ENCODE measurements at places on chromosomes 5 and 9.

DNA sequence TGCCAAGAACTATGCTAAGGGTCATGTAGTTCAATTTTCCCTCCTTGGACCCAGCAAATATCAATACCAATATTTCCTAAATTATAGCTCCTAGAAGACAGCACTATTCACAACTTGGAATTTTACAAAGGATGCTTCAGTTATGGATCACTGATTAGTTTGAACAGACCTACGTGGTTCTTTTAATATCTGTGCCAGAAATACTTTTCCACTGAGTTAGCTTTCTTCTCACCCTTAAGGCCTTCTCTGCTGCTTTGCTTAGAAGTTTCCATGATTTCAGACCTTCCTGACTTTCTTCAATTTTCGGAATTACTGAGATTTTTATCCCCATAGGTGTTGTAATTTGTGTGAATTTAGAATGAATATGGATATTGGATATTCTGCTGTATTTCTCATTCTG, 380.4 kb downstream of the PSAT1 start:
- DNase-seq = no peak

DNA sequence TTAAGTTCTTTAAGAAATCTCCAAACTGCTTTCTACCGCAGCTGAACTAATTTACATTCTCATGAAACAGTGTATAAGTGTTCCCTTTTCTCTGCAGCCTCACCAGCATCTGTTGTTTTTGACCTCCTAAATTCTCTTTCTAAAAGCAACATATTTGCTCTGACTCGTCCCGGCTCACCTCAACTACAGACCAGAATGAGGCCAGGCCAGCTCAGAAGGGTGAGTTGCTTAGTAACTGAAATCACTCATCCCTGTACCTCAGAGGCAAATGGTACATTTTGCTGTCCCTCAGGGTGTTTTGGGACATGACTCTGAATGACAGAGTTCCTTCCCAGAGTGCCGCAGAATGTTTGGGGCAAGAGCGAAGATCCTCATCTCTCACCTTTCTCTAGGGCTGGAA, 127.5 kb downstream of the FRMD3 start:
- no peak for DNase-seq

DNA sequence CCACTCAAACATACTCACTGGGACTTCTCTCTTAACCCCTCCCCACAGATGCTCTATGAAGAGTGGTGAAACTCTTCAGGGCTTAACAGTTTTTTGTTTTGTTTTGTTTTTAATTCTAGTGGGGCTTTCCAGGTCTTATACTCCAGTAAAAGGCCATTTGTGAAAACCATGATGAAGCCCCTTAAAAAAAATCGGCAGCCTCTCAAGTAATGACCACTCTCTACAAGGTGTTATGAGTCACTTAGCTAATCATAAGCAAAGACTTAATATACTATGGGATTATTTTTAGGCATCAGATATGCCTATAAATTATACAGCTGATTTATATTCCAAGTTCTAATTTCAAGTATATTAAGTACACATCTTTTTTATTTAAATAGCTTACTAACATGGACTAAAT, 607.9 kb downstream of the RAB3C start:
- DNase-seq = no peak

DNA sequence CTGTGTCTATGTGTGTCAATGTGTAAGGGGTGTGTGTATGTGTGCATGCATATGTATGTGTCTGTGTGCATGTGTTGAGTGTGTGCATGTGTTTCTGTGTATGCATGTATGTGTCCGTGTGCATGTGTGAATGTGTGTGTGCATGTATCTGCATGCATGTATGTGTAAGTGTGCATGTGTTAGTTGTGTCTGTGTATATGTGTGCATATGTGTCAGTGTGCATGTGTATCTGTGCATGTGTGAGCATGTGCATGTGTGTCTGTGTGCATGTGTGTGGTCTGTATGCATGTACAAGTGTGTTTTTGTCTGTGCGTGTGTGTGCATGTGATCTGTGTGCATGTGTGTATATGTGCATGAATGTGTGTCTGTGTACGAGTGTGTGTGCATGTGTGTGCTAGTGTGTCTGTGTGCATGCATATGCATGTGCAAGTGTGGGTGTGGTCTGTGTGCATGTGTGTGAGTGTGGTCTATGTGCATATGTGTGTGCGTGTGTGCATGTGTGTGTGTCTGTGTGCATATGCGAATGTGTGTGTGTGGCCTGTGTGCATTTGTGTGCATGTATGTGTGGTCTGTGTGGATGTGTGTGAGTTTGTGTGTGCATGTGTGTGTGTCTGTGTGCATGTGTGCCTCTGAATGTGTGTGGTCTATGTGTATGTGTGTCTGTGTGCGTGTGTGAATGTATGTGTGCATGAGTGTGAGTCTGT, 9.6 kb downstream of the FAM163B start:
- no peak for DNase-seq

GRCh38 chr5:34475249-34475966, 180.7 kb upstream of the RAI14 start:
- DNase-seq = no peak

DNA sequence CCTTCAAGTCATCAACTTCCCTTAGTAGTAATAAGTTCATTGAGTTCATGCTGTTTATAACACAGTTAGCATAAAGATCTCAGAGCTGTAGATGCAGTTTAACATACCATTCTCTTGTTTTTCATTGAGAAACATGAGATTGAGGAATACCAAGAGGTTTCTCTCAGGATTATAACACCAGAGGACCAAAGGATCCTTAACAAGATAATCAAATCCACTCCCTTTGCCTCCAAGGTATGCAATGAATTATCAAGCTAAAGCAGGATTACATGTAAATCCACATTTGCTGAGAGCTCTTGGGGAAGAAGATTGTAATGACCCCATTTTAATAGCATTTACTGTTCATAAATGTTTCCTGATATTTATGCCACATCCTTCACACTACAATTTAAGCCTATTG, 35.1 kb upstream of the DAB2 start:
- DNase-seq = no peak

- DNase-seq = no peak
These were observed 44.0 kb upstream of the CTNNA1 start for GRCh38 chr5:138709202-138709601.

- no peak for DNase-seq
These were observed 128.2 kb upstream of the ASTN2 start for GRCh38 chr9:117543089-117543488.

DNA sequence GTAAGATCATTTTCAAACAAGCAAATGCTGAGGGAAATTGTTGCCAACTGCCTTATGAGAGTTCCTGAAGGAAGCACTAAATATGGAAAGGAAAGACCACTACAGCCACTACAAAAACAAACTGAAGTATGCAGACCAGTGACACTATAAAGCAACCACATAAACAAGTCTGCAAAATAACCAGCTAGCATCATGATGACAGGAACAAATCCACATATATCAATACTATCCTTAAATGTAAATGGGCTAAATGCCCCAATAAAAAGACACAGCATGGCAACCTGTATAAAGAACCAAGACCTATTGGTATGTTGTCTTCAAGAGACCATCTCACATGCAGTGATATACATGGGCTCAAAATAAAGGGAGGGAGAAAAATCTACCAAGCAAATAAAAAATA, 113.2 kb downstream of the DTWD2 start:
- no peak for DNase-seq

DNA sequence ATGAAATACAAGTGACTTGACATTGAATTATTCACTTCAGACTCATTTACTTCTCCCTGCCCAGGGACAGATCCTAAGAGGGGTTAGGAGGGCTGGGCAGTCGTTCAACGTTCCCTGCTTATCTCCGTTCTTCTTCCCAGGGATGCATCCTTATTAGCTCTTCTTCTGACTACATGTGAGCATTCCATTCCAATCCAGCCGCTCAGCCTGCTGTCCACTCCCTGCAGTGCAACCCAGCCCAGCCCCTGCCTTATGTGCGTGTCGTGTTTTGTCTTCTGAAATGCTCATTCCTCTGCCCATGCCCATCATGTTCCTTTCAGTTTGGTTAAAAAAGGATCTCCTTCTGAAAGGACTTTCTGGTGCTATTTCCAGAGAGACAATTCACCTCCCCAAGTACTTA, 64.7 kb upstream of the PALM2AKAP2 start:
- DNase-seq = no peak

GRCh38 chr9:81293651-81294050, 395.7 kb downstream of the TLE1 start:
- DNase-seq = no peak

GRCh38 chr9:113955076-113955752, 79.1 kb downstream of the ZNF618 start:
- no peak for DNase-seq

DNA sequence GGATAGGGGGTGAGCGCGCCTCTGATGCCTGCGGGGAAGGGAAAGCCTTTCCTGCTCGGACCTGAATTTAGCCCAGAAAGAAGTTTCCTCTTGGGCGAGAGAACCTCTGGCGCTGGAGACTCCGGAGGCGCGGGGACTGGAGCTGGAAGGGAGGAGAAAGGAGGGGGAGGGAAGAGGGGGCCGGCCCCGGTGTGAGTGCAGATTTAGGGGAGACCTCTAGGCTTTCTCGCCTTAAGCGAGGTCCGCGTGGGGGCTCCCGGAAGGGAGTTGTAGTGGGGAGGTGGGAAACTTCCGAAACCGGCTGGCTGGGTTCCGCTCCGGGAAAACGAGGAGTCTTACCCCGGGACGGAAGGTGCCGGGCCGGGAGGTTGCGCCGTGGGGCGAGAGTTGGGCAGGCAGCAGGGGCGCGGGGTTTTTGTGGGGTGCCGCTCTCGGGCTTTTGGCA, 1.3 kb downstream of the PCSK5 start:
- no peak for DNase-seq

DNA sequence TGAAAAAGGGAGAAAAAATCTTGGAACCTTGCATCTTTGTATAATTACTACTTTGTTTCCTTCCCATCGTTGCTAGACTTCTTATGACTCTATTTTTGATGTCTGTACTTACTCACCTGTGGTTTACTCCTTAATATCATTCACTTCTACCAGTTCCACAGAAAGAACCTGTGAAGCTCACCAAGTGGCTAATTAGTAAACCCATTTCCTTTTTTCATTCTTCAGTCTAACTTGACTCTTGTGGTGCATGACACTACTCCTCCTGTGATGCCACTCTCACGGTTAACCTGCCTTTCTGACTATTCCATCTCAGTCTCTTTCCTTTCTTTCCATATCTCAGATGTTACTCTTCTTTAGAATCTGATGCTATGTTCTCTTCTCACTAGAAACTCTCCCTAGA, 14.6 kb downstream of the RECK start:
- no peak for DNase-seq

- no peak for DNase-seq
These were observed 4.4 kb upstream of the NDUFB6 start for GRCh38 chr9:32577316-32577715.

DNA sequence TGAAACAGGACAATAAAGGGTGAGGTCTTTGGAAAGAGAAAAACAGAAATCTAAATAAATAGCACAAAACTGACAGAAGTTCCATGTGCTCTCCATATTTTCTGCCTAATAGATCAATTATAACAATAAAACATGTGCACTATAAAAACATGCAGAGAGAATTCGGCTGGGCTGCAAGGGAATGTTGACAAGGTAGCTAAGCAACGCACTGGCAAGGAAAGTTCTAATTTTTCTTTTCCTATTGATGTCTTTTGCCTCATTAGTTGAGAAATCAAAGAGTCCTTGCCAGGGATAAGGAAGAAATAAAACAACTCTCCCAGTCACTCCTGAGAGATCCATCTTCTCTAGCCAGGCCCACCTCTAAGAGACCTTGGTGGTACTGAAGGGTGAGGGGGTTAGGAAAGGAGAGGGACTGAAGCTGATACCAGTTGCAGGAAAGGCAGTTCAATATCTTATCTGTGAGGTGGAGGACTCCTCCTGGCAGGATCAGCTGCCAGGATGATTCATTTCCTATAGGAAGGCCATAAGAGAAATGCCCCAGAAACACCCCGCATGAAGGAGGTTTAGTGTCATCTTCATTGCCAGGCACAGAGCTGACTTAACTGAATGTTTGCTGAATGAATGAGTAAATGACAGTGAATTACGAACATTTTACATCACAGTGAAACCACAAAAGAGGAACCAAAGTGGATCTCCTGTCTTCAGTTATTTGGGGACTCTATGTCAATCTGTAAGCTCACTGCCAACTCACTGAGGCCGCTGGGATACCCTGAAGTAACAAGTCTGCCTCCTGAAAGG, 63.7 kb upstream of the IFNK start:
- DNase-seq = no peak

- no peak for DNase-seq
These were observed 31.0 kb upstream of the F2R start for GRCh38 chr5:76684756-76685519.

- DNase-seq = no peak
These were observed 51.2 kb upstream of the ADRA1B start for GRCh38 chr5:159864885-159865691.

GRCh38 chr5:96278981-96279380, 154.1 kb downstream of the PCSK1 start:
- no peak for DNase-seq

DNA sequence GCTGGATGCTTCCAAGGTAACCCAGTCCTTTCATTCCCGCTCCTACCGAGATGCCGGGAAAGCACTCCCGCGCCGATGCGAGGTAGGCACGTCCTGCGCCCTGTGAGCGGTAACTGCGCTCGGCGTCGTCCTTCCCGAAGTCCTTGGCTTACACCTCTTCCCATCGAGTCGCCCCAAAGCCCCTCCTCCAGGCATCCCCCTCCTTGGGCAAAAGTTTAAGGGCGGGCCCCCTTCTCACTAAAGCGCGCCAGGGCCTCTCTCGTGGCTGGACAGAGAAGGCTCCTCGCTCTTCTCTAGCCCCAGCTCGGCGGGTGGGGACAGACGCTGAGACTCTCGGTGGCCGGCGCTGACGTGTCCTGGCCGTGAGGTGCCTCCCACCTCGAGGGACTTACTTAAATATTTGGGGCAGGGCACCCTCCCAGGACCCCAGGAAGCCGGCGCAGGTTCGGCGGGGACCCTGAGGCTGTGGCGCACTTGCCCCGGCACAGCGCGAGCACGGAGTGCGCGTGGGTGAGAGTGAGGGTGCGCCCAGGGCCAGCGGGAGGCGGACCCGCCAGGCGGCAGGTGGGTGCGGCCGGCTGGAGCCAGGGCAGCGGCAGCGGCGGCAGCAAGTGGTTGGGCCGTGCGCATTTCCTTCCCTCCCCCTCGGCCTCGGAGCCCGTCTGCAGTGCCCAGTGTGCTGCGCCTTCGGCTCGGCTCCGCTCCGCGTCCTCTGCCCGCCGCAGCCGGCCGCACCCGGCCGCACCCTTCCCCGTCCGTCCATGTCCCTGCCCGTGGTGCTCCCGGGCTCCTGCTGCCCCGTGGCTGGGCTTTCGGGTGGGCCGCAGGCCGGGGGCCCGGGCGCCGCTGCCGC, at the start of gene ENTREP1:
ENTREP1 (plus strand) TSS at position 667 of the 853 bp plus-strand sequence; CDS start at position 762, 95 bp downstream.
- DNase-seq = no peak
